ENCODE measurements at places on chromosomes 4 and X.

GRCh38 chr4:183430317-183430993 is 14.0 kb upstream of the CDKN2AIP start:
- DNase-seq, result peak; percentile 34

GRCh38 chr4:98493296-98493695 is 165.1 kb downstream of the TSPAN5 start:
- DNase-seq, result no peak

GRCh38 chrX:112759966-112760365 is 80.2 kb upstream of the LHFPL1 start:
- no peak for DNase-seq

GRCh38 chrX:130772776-130773143 is 130.2 kb downstream of the ENOX2 start:
- DNase-seq, result no peak

- DNase-seq, result no peak
Observed at GRCh38 chr4:47483745-47484144, 1.3 kb upstream of the ATP10D start.

DNA sequence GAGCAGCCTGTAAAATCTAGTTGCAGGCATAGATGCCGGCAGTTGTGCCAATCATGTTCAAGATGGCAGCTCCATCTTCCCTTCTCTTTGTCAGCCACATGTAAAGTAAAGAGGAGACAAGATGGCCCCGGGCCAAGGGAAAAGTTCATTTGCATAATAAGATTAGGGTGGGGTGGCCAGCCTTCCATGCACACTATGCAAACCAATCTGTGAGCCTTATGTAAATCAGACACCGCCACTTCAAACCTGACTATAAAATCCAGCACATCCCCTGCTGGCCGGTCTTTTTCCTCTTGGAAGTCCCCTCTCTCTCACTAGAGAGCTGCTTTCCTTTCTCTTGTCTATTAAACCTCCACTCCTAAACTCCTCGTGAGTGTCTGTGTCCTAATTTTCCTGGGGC is 78.9 kb upstream of the CBR4 start:
- DNase-seq, result no peak

- DNase-seq, result no peak
Observed at GRCh38 chrX:99603091-99603814, 806.8 kb downstream of the PCDH19 start.

GRCh38 chr4:56705334-56705733 is 24.2 kb upstream of the HOPX start:
- DNase-seq, result no peak

- DNase-seq, result no peak
Observed at GRCh38 chr4:26022346-26023202, 108.6 kb downstream of the SMIM20 start.

DNA sequence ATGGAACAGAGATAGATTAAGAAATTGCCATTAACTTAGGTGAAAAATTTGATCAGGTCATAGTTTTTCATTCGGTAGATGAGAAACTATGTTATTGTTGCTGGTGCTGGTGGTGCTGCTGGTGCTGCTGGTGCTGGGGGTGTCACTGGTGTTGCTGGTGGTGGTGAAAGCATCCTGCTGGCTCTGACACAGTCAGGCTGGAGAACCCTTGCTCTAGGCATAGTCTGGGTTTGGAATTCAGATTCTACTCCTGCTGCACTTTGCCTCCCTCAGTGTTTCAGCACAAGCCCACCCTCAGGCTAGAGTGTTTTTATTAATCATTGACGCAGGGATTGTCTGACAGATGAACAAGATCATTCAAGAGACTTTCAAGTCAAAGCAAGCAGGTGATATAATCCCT is 80.2 kb downstream of the USP46 start:
- no peak for DNase-seq

GRCh38 chr4:113469023-113469390 is 292.5 kb downstream of the CAMK2D start:
- DNase-seq, result no peak

GRCh38 chr4:40685300-40685699 is 55.6 kb upstream of the RBM47 start:
- no peak for DNase-seq

DNA sequence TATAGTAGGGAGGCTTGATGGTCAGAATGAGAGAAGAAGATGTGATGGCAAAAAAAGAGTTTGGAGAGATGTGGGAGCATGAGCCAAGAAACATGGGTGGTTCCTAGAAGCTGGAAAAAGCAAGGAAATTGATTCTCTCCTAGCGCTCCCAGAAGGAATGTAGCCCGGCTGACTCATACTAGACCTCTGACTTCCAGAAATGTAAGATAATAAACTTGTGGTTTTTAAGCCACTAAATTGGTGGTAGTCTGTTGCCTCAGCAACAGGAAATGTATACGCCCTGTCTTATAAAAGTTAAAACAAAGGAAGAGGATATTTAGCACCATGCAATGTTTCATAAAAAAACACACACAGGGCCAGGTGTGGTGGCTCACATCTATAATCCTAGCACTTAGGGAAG is 182.7 kb upstream of the PCDH7 start:
- DNase-seq, result no peak

DNA sequence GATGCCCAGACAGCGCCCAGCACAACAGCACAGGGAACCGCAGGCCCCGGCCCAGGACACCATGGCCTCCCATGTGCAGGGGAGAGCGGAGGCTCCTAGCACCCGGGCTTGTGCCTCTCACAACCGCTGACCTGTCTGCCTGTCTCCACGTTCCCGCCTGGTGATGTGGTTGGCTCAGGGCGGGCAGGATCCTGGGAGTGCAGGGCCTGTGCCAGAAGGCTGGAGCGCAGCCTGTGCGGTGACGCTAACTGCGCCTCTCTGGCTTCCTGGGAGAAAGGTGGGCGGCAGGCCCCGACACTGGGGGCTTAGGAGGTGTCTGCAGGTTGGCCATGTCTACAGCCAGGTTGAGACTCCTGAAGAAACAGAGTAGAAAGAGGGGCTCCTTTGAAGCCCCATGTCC is 48.7 kb downstream of the CPZ start:
- DNase-seq, result no peak

DNA sequence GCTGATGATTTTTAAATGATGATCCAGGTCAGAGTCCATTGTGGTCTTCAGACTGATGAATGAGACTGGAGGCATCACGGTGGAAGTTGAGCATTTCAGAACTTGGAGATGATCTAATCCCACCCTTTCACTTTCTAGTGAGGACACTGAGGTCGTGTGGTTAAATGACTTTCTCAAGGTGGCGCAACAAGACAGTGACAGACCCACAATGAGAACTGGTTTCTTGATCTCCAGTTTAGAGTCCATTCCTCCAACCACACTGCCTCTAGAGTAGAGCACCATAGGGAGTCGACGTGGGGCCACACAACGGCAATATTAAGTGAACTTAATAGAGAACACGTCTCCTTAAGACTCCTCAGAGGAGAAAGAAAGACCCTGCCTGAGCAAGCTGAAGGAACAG is 381.0 kb downstream of the UNC5C start:
- DNase-seq, result no peak

DNA sequence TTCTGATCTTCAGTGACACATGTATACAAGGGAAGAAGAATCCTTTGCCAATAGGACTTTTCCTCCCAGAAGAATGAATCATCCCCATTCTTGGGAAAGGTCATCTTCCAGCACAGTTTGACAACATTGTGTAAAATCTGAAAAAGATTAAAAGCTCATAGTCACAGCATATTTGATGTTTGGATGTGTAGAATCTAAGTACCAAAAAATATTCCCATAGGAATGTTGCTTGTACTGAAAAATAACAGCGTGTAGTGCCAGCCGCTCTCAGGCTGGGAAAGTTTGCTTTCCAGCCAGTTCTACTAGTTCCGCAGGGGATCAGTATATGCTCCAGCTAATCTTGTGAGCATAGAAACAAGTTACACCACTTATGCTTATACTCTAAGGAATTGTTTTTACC is 74.7 kb upstream of the IL13RA1 start:
- DNase-seq, result no peak
